ENCODE measurements at places on chromosomes 1 and 21. TPM values are rescaled to one million over a fixed set of nuclear protein-coding genes. Genes with fewer than 3 reads are reported as not detected.

DENND2C gene
- 0.84 TPM for total RNA-seq

DDR2 gene
- total RNA-seq: 21.9 TPM

OR6K3 gene
- not detected for total RNA-seq

PDZK1 gene
- total RNA-seq: 8.8 TPM

HSPB7 gene
- 1.9 TPM for total RNA-seq

CAMSAP2 gene
- total RNA-seq: 24.3 TPM

SPRR5 gene
- total RNA-seq: not detected

CFHR5 gene
- total RNA-seq: not detected

KCNK1 gene
- total RNA-seq: 5.9 TPM

CMPK1 gene
- total RNA-seq: 196 TPM

FAM72C gene
- 5.2 TPM for total RNA-seq

S100A7 gene
- not detected for total RNA-seq

KDM5B gene
- 47.0 TPM for total RNA-seq

FCN3 gene
- not detected for total RNA-seq

GRCh38 chr1:37704966-37705365 is 12.7 kb downstream of the CDCA8 start:
- no peak for DNase-seq

DNA sequence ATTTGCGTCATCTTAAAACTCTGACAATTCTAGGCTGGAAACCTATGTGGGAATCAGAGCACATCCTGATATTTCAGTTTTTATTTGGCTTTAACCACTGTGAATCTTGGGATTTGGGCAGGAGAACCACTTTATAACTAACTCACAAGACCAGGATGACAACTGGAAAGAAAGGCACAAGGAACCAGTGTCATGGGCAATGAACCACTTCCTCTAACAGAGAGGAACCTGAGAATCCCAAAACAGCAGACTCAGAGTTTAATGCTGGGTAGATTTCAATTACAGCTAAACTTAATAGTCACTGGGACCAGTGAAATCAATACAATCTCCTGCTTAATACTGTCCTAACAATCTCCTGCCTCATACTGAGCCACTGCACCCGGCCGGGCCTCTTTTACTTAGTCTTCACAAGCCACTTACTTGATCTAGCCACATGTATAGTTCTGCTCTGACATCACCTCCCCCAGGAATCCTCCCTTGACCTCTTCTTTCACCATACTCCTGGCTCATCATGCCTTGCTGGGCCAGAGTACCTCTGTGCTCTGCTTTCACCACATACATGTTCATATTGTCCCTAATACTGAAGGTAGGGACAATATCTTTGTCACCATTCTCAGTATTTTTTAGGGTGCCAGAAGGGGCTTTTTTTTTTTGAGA is 20.2 kb upstream of the SLFNL1 start:
- no peak for DNase-seq

GRCh38 chr21:42198929-42199867 is 19.7 kb upstream of the ABCG1 start:
- DNase-seq: peak; percentile 21

GRCh38 chr1:220124542-220124941 is 30.6 kb downstream of the IARS2 start:
- no peak for DNase-seq

DNA sequence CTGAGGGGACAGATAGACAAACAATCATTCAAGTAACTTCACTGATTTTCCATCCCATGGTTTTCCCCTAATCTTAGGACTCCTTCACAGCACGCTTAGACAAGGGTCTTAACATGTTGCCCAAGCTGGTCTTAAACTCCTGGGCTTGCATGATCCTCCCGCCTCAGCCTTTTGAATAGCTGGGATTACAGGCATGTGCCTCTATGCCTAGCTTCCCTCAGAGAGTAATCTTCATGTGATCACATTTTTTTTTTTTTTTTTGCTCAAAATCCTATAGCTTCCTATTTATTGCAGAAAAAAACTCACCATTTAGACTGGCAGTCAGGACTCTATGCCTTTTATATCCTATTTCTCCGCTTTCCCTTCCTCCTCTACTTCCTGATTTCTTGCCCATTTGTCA is 90.4 kb upstream of the DPH5 start:
- DNase-seq: no peak

DNA sequence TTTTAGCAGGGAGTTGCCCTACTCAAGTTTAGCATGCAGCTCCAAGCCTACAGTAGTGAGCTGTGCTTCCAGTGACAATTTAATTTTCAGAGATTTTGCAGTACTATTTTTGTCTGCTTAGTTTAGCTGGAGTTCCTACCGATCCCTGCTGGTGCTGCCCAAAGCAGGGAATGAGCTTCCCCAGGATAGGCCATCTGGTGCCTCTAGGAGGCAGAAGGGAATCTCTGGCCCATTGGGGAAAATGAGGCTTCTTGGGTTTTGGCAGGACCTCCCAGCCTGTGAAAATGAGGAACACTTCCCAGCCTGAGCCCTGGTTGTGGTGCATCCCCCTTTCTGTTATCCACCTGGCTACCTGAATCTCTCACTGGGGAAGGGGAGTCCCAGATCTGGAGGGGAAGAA is 149.2 kb downstream of the RASAL2 start:
- no peak for DNase-seq

GRCh38 chr1:230215529-230215928 is 148.5 kb downstream of the GALNT2 start:
- DNase-seq: no peak

GRCh38 chr1:230113593-230114236 is 46.7 kb downstream of the GALNT2 start:
- peak; percentile 93 for DNase-seq

GRCh38 chr1:26701266-26701994 is 5.6 kb downstream of the ARID1A start:
- DNase-seq: no peak

GRCh38 chr1:101150266-101150665 is 86.6 kb upstream of the S1PR1 start:
- DNase-seq: no peak

DNA sequence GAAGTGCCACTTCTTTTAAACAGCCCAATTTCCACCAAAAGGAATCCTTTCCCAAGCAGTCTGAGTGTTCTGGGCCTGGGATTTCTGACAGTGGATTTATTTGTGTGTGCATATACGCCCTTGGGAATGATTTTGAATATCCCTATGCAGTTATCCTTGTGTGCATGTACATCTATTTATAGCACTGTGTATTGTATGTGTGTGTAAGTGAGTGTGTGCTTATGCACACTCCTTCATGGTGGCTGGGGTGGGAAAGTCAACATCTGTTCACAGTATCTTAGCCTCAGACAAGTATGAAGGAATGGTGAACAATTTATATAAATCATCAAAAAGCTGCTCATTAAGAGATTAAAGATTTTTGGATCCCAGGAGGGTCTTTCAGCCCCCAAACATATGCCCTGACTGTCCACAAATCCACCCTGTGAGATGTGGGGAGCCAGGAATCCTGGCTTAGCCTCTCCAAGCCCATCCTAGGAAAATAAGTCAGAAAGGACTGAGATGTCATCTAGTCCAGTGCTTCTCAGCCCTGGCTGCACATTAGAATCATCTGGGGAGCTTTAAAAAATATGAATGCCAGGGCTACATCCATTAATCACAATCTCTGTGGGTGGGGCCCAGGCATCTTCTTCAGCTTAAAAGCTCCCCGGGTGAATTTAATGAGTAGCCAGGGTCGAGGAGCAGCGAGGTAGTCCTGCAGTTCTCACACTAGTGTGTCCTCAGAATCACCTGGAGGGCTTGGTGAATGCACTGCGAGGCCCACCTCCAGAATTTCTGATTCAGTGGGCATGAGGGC is 101.4 kb downstream of the PLXNA2 start:
- no peak for DNase-seq

DNA sequence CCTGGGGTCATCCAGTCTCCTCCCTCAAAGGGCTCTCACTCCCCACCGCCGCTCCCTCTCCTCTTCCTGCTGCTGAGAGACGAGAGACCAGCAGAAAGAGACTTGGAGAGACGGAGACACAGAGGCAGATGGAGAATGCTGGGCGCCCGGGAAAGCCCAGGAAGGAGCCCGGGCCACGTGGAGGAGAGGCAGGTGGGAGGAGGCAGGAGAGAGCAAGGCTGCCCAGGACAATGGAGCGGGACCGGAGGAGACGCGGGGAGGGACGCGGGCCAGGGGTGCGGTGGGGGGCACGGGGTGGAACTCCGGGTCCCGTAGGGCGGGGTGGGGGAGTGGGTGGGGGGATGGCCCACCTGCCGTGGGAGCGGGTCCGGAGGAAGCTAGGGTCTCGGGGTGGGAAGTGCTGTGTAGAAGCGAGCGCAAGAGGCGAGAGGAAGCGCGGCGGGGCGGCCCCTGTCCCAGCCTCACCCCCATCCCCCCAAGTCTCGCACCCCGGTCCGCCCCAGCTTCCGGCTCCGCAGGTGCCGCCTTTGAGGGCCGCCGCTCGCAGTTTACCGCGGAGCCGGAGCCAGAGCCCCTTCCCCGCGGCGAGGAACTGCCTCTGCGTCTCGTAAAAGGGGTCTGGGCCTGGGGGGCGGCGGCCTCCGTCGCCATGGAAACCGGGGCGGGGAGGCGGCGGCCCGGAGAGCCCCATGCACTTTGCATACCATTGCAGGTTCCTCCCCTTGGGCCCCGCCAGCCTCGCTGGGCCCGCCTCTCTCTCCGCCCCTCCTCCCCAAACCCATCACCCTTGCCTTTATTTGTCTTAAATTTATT is 11.7 kb upstream of the EPHA2 start:
- DNase-seq: peak; percentile 17

DNA sequence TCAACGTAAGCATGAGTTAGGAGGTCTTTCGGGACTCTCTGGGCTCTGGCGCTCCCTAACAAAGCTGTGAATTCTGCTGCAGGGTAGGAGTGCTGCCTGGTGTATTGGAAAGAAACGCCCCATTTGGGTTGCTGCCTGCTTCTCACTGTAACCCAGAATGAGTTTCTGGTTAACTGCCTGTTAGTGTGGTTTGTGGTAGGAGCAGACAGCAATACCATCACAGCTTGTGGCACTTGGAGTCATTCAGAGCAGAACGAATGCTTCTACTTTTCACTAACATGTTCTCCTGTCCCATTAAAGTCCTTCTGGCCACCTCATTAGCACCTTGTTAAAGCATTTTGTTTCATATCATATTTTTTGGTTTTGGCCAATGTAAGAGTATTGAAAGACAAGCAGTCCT is 18.1 kb downstream of the MAP3K7CL start:
- peak; percentile 92 for DNase-seq

- peak; percentile 87 for DNase-seq
These were observed 1.2 kb upstream of the RNF11 start for GRCh38 chr1:51234721-51235425.

GRCh38 chr1:66439031-66439740 is 94.8 kb upstream of the SGIP1 start:
- DNase-seq: peak; percentile 6

DNA sequence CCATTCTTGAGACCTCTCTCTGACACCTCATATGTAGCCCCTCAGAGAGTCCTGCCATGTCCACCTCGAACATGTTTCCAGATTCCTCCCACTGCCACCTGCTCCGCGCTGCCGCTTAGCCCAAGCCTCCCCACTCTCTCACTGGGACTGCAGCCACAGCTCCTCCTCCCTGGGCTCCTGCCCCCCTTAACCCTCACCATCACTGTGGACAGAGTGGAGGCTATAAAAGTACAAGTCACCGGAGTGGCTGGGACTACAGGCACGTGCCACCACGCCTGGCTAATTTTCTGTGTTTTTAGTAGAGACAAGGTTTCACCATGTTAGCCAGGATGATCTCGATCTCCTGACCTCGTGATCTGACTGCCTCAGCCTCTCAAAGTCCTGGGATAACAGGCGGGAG is 77.0 kb downstream of the VWA5B1 start:
- DNase-seq: no peak

GRCh38 chr1:110150330-110151174 is at the start of gene SLC6A17:
Gene SLC6A17, plus strand, starts transcription at chr1:110150494. Its CDS starts 16,436 bp downstream, at chr1:110166930.
- peak; percentile 36 for DNase-seq

- no peak for DNase-seq
These were observed 68.4 kb downstream of the ZZZ3 start for GRCh38 chr1:77614037-77614436.

DNA sequence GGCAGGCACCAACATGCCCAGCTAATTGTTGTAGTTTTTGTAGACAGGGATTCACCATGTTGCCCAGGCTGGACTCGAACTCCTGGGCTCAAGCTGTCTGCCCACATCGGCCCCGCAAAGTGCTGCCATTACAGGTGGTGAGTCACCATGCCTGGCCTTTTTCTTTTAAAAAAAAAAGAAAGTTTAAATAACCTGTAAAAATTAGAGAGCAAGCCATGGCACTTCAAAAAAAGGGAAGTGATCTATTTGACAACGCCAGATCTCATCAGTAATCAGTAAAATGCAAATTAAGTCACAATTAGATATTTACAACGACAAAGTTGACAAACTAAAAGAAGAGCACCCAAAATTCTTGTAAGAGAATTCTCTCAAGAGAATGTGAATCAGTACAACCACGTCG is 2.9 kb upstream of the RBBP5 start:
- no peak for DNase-seq

GRCh38 chr1:13807209-13807608 is 107.2 kb downstream of the PRDM2 start:
- DNase-seq: peak; percentile 7

DNA sequence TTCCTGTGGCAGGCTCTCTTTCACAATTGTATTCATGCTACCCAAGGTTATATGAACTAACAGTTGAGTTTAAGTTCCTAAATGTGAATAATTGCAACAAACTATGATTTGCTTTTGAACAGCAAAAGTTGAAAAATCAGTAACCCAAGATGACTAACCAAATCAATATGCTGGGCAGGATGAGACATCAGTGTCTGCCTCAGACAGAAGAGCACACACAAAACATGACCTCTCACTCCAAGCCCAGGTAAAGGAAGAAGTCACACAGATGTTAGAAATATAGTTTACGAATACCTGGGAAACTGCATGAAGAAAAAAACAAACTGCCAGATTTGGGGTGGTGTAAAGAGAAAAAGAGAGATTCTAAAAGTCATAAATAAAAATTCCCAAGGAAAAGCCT is 3.5 kb downstream of the OR2L13 start:
- no peak for DNase-seq

GRCh38 chr1:29576510-29576909 is 340.2 kb downstream of the PTPRU start:
- no peak for DNase-seq

DNA sequence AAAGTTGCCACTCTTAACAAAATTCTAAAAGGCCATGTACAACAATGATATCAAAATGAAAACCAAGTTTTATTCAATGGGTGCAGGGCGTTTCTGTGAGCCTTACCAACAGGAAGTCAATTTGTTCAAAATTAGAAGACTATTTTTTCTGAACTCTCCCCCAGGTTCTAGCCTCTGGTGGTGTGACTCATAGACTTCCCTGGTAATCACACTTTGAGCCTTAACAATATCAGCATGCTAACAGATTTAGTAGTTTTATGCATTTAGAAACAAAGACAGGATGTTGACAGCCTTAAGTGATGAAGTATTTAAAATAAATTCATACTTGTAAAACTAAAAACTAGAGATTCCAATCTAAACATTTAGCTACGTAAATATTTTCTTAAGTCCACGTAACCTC is 88.4 kb downstream of the LRRC8C start:
- peak; percentile 82 for DNase-seq

- peak; percentile 12 for DNase-seq
These were observed 112.2 kb downstream of the MAP3K21 start for GRCh38 chr1:233439721-233440120.

DNA sequence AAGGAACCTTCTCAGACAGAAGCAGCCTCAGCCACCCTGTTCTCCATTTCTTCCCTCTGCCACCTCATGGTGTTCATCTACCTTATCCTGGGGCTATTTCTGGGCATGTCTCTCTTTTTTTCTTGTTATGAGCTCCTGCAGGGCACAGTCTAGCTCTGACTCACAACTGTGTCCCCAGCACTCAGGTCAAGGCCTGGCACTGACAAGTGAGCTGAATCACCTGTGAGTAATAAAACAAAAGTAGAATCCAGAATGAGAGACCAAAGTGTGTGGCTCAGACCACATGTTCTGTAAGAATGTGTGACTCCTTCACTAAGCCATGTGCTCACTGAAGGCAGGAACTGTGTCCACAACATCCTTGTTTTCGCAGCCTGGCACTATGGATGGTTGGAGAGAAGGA is 23.2 kb downstream of the C1orf94 start:
- peak; percentile 99 for DNase-seq

Measured in M059J (cell line).